GM12891 (cell line): ENCODE measurements at places on chromosomes 11 and 22.

- DNase-seq, result no peak
These were observed 26.0 kb downstream of the CLDN25 start for GRCh38 chr11:113805640-113806039.

- no peak for DNase-seq
These were observed 40.0 kb downstream of the RNF141 start for GRCh38 chr11:10500757-10501684.

- DNase-seq, result no peak
These were observed 463 bp downstream of the RAD9A start for GRCh38 chr11:67392183-67392715.

DNA sequence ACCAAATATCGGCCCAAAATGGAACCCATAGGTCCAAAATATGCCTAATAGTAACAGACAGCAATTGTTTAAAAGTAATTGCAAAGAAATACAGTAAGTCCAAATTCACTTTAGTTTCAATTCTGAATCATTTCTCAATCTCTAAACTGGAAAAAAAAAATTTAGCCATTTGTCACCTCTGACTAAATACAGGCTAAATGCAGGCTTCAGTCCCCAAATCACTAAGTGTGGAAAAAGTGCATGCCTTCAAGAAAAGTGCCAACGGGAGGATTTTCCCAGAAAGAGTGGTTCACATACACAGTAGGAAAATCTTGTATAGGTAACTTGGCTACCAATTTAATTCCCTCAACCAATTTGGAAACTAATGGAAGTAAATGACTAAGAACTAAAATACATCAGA lies 35.7 kb downstream of the SIK3 start:
- DNase-seq, result no peak

GRCh38 chr11:27611390-27611789 lies 88.9 kb downstream of the BDNF start:
- no peak for DNase-seq

DNA sequence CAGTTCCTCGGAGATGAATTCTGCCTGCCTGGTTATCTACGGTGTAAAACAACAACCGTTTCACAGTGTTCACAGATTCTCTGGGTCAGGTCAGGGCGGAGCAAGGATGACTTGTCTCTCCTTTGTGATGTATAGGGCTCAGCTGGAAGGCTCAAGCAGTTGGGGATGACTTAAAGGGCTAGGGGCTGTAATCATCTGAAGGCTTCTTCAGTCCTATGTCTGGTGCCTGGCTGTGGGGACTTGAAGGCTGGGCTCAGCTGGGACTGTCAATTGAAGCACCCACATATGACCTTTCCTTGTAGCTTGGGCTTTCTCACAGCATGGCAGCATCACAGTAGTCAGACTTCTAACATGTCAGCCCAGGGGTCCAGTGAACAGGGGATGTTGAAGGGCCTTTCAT lies 29.3 kb downstream of the EIF3F start:
- DNase-seq, result no peak

- DNase-seq, result no peak
These were observed 37.3 kb upstream of the MYH9 start for GRCh38 chr22:36424901-36425579.

- no peak for DNase-seq
These were observed 3.8 kb upstream of the PKP3 start for GRCh38 chr11:390175-390574.

GRCh38 chr11:110356762-110357671 lies 60.6 kb upstream of the RDX start:
- DNase-seq, result no peak

GRCh38 chr11:75402002-75402773 lies 2.9 kb downstream of the RPS3 start:
- DNase-seq, result no peak

DNA sequence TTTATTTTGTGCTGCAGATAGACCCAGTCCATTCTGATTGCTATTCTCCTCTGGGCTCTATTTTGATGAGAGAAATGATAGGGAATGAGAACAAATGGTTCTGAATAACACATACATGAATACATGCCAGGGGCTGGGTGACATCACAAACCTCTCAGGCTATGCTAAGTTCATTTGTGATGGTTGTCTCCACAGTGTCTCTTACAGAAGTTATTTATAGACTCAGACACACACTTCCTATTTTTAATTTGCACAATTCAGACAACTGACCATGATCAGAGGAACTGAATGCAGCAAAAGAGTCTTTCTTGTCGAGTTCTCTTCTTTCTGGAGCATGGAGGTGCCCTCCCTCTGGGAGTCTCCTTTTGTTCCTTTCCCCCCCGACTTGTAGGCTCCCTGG lies 991.7 kb downstream of the OPCML start:
- no peak for DNase-seq

GRCh38 chr11:37134637-37135036 lies 536.6 kb upstream of the RAG2 start:
- DNase-seq, result no peak

- DNase-seq, result no peak
These were observed 25.5 kb downstream of the MADD start for GRCh38 chr11:47295385-47295784.

GRCh38 chr11:74744277-74744676 lies 4.4 kb upstream of the RNF169 start:
- DNase-seq, result no peak

- no peak for DNase-seq
These were observed 153.6 kb downstream of the SNX19 start for GRCh38 chr11:130762638-130763037.

DNA sequence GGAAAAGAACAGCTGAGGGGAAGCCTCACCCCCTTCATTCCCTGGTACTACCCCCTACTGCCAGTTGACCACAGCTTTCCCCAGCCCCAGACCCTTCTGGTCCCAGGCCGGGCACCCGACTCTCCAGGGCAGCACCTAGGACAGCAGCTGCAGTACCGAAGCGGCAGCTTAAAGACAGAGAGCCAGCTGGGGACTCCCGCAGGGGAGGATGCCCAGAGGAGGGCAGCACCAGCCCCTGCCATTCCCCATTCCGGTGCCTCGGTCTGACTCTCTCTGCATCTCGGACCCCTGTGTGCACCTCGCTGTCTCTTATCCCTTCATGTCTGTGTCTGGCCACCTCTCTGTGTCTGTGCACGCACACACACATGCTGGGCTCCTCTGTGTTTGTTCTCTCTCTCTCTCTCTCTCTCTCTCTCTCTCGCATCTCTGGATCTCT lies 9.4 kb downstream of the IGSF9B start:
- DNase-seq, result no peak

- DNase-seq, result no peak
These were observed 28.7 kb downstream of the CECR2 start for GRCh38 chr22:17397756-17398547.
